Panc1 (cell line): ENCODE measurements at places on chromosomes 6 and 20. TPM values are rescaled to one million over a fixed set of nuclear protein-coding genes. Genes with fewer than 3 reads are reported as not detected.

The DNAJC5 gene
- 59.5 TPM for total RNA-seq

The SOBP gene
- 9.0 TPM for total RNA-seq

The CALHM4 gene
- total RNA-seq, result not detected

The CCR6 gene
- total RNA-seq, result not detected

The SLC22A7 gene
- not detected for total RNA-seq

The IRF4 gene
- total RNA-seq, result 0.72 TPM
